ENCODE measurements at places on chromosomes 3 and 15. TPM values are rescaled to one million over a fixed set of nuclear protein-coding genes. Genes with fewer than 3 reads are reported as not detected.
A peak's percentile ranks its signal among the peaks of the same experiment; 100 is the strongest.

GRCh38 chr3:38653685-38654537 lies 4.4 kb upstream of the SCN5A start:
- no peak for DNase-seq
- H3K4me3 ChIP-seq: no peak overlapping the region
- H3K27me3 ChIP-seq: peaks cover 48% of the 10 kb centered on the region
- H3K27ac ChIP-seq: no peak overlapping the region
- peaks cover 6% of the 10 kb centered on the region for H3K4me1 ChIP-seq
- no peaks in the 10 kb centered on the region for H3K36me3 ChIP-seq

- peaks cover 2% of the 10 kb centered on the region for H3K36me3 ChIP-seq
- no peak for DNase-seq
- H3K4me3 ChIP-seq: no peak overlapping the region
- no peak overlapping the region for H3K27ac ChIP-seq
- no peaks in the 10 kb centered on the region for H3K4me1 ChIP-seq
Measured at GRCh38 chr15:96369825-96370621, 39.5 kb downstream of the NR2F2 start.

TMEM212 gene
- not detected for total RNA-seq

SLC7A14 gene
- total RNA-seq: not detected

DNA sequence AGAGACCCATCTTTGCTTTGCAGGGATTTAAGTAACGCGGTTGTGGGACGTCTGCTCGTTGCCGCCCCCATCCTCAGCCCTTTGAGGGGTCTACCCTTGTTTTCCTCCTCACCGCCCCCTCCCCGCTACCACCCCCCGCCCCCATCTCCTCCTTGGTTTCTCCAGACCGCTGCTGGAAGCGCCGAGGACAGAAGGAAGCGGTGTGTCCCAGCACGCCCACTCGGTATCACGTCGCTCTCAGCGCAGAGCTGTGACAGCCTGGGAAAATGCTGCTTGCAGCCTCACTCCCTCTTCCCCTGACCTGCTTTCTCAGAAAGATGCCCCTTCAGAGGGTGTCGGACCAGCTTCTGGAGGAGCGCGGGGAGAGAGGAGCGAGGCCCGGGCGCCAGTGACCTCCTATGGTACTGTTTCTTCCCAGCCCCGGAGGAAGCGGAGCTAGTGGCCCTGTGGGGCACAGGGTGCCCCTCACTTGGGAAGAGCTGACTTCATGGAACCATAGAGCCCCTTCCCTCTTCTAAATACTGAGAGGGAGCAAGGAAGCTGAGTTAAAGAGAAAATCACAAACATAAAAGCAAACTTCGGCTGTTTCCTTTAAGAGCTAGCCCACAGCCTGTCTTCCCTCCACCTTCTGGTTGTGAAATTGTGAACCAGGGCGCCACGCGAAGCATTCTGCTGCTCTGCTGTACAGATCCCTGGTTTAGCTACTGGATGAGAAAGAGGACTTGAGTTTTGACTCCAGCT lies 698 bp downstream of the IL1RAP start:
- H3K27me3 ChIP-seq: no peaks in the 10 kb centered on the region
- H3K4me1 ChIP-seq: peaks cover 32% of the 10 kb centered on the region
- H3K36me3 ChIP-seq: no peaks in the 10 kb centered on the region
- H3K27ac ChIP-seq: peak overlapping the region; percentile 92
- DNase-seq: no peak
- peak overlapping the region; percentile 94 for H3K4me3 ChIP-seq

- peaks cover 9% of the 10 kb centered on the region for H3K36me3 ChIP-seq
- H3K4me1 ChIP-seq: peaks cover 47% of the 10 kb centered on the region
- peak overlapping the region; percentile 82 for H3K27ac ChIP-seq
- DNase-seq: no peak
Measured at GRCh38 chr3:14407203-14407602, 4.8 kb downstream of the SLC6A6 start.

Measured in T-helper 17 cell (primary cell).